ENCODE measurements at places on chromosomes 6 and 20. TPM values are rescaled to one million over a fixed set of nuclear protein-coding genes. Genes with fewer than 3 reads are reported as not detected.

The FAM83C gene
- not detected for total RNA-seq

The CARMIL1 gene
- 4.0 TPM for total RNA-seq

The FLRT3 gene
- 0.67 TPM for total RNA-seq

The CST7 gene
- total RNA-seq: not detected

The EPPIN gene
- total RNA-seq: not detected

The BPI gene
- not detected for total RNA-seq

The PLCB1 gene
- total RNA-seq: 0.59 TPM

The SIRT5 gene
- 11.0 TPM for total RNA-seq

The KCNS1 gene
- not detected for total RNA-seq

The LZTS3 gene
- total RNA-seq: 5.2 TPM

The LY6G6F gene
- total RNA-seq: not detected

The RAET1G gene
- total RNA-seq: 1.2 TPM

The PRPH2 gene
- not detected for total RNA-seq

The ZNF337 gene
- total RNA-seq: 9.1 TPM

The CST4 gene
- total RNA-seq: not detected

The HLA-DRA gene
- 1.7 TPM for total RNA-seq

The SEMG1 gene
- total RNA-seq: not detected

The SDC4 gene
- total RNA-seq: 93.3 TPM

The SIRPB2 gene
- not detected for total RNA-seq

The ID1 gene
- 152 TPM for total RNA-seq

The EYA4 gene
- total RNA-seq: not detected

The DTNBP1 gene
- total RNA-seq: 29.3 TPM

The NRN1 gene
- total RNA-seq: 0.18 TPM

The FAM110A gene
- total RNA-seq: 7.8 TPM

The C6orf118 gene
- not detected for total RNA-seq

The NPBWR2 gene
- total RNA-seq: not detected

The SMIM26 gene
- 54.6 TPM for total RNA-seq

The PHACTR2 gene
- total RNA-seq: 59.9 TPM

The GRIK2 gene
- total RNA-seq: 6.6 TPM

The SLA2 gene
- total RNA-seq: 0.13 TPM

The ANKRD66 gene
- not detected for total RNA-seq

The PLTP gene
- total RNA-seq: 17.7 TPM

The LY6G5C gene
- total RNA-seq: 0.62 TPM

The GMPR gene
- total RNA-seq: 3.5 TPM

The TSBP1 gene
- not detected for total RNA-seq

The HLA-DQB1 gene
- total RNA-seq: 0.51 TPM

The APOBEC2 gene
- total RNA-seq: not detected
